Ureter (tissue), 1 donor: ENCODE measurements at places on chromosomes 12 and 14. TPM values are rescaled to one million over a fixed set of nuclear protein-coding genes. Genes with fewer than 3 reads are reported as not detected.

TAS2R8 gene
- total RNA-seq = not detected

GPR137C gene
- 2.2 TPM for total RNA-seq

ADSS1 gene
- total RNA-seq = 11.0 TPM

ERBB3 gene
- total RNA-seq = 129 TPM

OVCH1 gene
- total RNA-seq = 0.18 TPM

NUDT14 gene
- 42.4 TPM for total RNA-seq

ADGRD1 gene
- total RNA-seq = 80.2 TPM

MAGOHB gene
- total RNA-seq = 28.3 TPM

USP5 gene
- 106 TPM for total RNA-seq

KERA gene
- total RNA-seq = not detected

PPM1A gene
- 41.2 TPM for total RNA-seq

FGD4 gene
- 26.3 TPM for total RNA-seq
